Epithelial cell of alveolus of lung (primary cell): ENCODE measurements at places on chromosomes 2 and 18. TPM values are rescaled to one million over a fixed set of nuclear protein-coding genes. Genes with fewer than 3 reads are reported as not detected.

Gene SH2D6
- 0.13 TPM in 1 of 2 replicates, not detected in the other for total RNA-seq

Gene SCYGR4
- total RNA-seq = not detected in 2 replicates

Gene IL1B
- total RNA-seq = 1.4 and 69.0 TPM in 2 replicates

Gene DLGAP1
- under 0.01 and 0.64 TPM in 2 replicates for total RNA-seq

Gene TEX51
- not detected in 2 replicates for total RNA-seq

Gene GNAL
- 0.26 and 1.8 TPM in 2 replicates for total RNA-seq

Gene MBP
- 1.8 and 2.2 TPM in 2 replicates for total RNA-seq

Gene GAREM2
- 1.6 and 1.9 TPM in 2 replicates for total RNA-seq

Gene RGPD4
- not detected in 2 replicates for total RNA-seq

Gene VWC2L
- not detected in 2 replicates for total RNA-seq

Gene CMPK2
- 2.0 and 4.7 TPM in 2 replicates for total RNA-seq

Gene ECEL1
- not detected in 2 replicates for total RNA-seq

Gene FBXO15
- total RNA-seq = 0.91 TPM in 1 of 2 replicates, not detected in the other

Gene RGPD6
- 11.9 and 19.5 TPM in 2 replicates for total RNA-seq

Gene REG3A
- not detected in 2 replicates for total RNA-seq

Gene PDE1A
- 0.13 and 15.3 TPM in 2 replicates for total RNA-seq

Gene IL1RN
- 0.13 TPM in 1 of 2 replicates, not detected in the other for total RNA-seq

Gene TXNDC2
- 0.64 TPM in 1 of 2 replicates, not detected in the other for total RNA-seq

Gene TDRD15
- total RNA-seq = not detected in 2 replicates

Gene LONRF2
- 0.13 TPM in 1 of 2 replicates, not detected in the other for total RNA-seq

Gene CFC1
- total RNA-seq = not detected in 2 replicates

Gene MAP3K19
- total RNA-seq = not detected in 2 replicates

Gene RMDN2
- total RNA-seq = 2.2 and 5.0 TPM in 2 replicates

Gene C1QL2
- not detected in 2 replicates for total RNA-seq

Gene KIF5C
- total RNA-seq = 0.24 and 2.1 TPM in 2 replicates

Gene CXCR2
- 0.24 TPM in 1 of 2 replicates, not detected in the other for total RNA-seq

Gene NBAS
- 37.4 and 49.3 TPM in 2 replicates for total RNA-seq

Gene CCDC121
- total RNA-seq = 0.40 and 1.8 TPM in 2 replicates

Gene PLCD4
- total RNA-seq = 0.13 and 9.3 TPM in 2 replicates

Gene SPRED2
- 18.4 and 24.0 TPM in 2 replicates for total RNA-seq

Gene CEP68
- total RNA-seq = 5.2 and 9.1 TPM in 2 replicates

Gene DNAJC27
- total RNA-seq = 1.4 and 2.1 TPM in 2 replicates

Gene GAD1
- not detected in 2 replicates for total RNA-seq

Gene IL36G
- total RNA-seq = not detected in 2 replicates

Gene CHMP3
- total RNA-seq = 45.9 and 47.1 TPM in 2 replicates

Gene LINC00305
- not detected in 2 replicates for total RNA-seq

Gene RUFY4
- not detected in 2 replicates for total RNA-seq

Gene CNTNAP5
- not detected in 2 replicates for total RNA-seq

Gene RPRM
- not detected in 2 replicates for total RNA-seq

Gene MAL
- total RNA-seq = not detected in 2 replicates

Gene TPGS2
- 93.2 and 170 TPM in 2 replicates for total RNA-seq

Gene ZFAND2B
- total RNA-seq = 24.8 and 33.4 TPM in 2 replicates

Gene UGT1A8
- total RNA-seq = not detected in 2 replicates
